ENCODE measurements at places on chromosomes 4 and X.

GRCh38 chrX:8520178-8520577 is 55.5 kb downstream of the VCX3B start:
- DNase-seq: no peak

- DNase-seq: no peak
These were observed 154.9 kb downstream of the FRMPD4 start for GRCh38 chrX:12292996-12293765.

DNA sequence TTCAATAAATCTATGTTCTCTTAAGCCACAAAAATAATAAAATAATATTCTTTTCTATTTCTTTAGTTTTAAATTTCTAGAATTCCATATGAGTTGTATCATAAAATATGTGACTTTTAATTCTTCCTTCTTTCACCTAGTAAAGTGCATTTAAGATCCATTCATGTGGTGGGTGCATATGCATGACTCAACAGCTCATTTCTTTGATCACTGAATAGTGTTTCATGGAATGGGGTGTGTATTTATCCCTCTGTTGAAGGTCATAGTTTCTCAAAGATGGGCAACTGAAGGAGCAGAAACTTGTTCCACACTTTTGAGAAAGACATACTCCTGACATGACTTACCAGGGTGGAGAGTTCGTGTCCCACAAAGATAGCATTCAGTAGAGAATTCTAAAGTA is 1230.3 kb upstream of the AGA start:
- no peak for DNase-seq

DNA sequence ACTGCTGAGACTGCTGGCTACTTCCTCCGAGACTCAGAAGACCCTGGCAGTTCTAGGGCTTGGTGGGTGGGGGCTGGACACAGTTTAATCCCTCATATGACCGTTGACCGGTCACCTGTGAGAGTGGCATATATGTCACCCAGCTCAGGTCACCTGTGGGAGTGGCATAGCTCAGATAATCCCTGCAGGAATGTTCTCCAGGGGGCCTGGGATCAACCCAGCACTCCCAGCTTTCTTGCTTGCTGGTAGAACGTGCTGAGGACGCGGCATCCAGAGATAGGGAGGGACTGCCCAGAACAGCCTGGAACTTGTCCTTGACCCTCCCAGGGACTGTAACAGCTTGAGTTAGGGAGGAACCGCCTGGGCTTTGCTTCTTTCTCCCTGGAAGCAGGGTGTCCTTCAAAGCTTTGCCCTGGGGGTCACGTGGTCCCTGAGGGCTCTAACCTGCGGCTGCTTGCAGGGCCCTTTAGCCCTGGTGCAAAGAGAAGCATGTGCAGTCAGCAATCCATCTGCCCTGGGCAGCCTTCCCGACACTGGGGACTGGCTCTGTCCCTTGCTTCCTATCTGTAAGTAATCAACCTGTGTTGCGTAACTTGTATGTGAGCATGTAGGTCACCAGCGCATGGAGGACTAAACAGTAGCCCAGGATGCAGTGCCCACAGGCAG is 55.3 kb downstream of the ZFYVE28 start:
- DNase-seq: no peak

DNA sequence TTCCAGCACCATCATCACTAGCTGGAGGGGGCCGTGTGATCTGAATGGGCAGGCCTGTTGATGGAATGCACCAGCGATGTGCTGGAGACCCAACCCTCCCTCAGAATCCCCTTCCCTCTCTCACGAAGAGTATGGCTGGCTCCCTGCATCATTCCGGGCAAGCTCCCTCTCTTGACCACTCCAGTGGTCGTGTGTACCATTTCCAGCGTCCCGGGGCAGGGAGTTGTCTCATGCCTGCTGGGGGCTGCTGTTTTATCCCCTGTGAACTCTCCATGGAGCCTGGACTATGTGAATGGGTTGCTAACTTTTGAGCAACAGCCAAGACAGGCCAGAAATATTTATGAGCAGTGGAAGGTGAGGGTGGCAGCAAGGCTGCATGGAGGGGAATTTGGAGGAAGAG is 8.1 kb downstream of the CSAG1 start:
- DNase-seq: no peak

- DNase-seq: no peak
These were observed 87.9 kb downstream of the WDFY3 start for GRCh38 chr4:84878546-84878945.

- no peak for DNase-seq
These were observed 28.7 kb upstream of the MAP3K15 start for GRCh38 chrX:19543951-19544381.

DNA sequence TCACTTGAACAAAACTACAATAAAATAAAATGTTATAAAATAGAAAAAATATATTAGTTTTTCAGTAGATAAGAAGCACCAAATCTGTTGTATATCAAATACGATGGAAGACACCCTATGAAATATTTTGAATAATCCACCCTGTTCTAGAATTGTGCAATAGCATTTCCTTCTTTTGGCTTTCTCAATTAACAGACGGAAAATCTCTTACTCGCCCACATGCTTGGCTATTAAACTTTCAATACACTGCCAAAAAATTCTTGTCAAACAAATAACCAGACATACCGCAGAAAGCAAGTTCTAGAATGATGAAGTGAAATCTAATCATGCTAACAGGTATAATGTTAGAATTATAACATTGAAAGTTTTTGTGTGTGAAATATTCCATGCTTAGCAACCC is 671.6 kb upstream of the SLIT2 start:
- no peak for DNase-seq

DNA sequence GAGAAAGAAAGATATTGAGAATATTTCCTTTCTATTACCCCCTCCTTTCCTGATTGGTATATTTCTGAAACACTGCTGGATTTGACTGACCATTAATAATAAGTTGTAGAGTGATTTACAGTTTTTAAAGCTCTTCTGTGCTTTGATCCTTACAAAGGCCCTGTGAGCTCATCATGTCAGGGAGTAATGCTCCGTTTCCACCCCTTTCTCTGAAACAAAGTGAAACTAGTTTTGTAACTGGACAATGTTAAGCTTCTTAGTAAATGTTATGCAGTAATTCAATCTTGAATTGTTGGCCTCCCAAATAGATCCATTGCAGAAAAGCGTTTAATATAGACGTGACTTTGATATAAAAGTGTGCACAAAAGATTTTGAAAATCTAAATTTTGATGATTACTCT is 190.1 kb upstream of the GNPDA2 start:
- no peak for DNase-seq

- DNase-seq: no peak
These were observed 123.6 kb upstream of the NR3C2 start for GRCh38 chr4:148565801-148566200.

DNA sequence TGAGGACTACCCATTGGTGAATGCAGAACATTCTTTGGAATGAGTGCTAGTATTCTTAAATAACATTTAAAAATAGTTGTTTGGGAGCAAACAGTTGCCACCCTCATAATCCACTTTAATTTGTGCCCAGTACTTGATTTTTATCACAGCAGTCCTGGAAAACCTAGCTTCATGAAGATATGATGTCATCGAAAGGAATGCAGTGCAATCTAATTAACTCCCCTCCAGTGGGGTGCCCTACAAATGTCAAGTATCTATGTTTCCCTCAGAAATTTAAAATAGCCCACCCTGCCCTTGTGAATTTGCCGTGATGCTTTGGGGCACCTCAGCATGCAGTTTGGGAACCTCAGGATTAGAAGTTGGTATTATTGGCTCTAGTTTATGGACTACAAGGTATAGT is 5.4 kb downstream of the RAB9A start:
- no peak for DNase-seq

GRCh38 chrX:111170017-111170416 is 74.0 kb downstream of the PAK3 start:
- no peak for DNase-seq

DNA sequence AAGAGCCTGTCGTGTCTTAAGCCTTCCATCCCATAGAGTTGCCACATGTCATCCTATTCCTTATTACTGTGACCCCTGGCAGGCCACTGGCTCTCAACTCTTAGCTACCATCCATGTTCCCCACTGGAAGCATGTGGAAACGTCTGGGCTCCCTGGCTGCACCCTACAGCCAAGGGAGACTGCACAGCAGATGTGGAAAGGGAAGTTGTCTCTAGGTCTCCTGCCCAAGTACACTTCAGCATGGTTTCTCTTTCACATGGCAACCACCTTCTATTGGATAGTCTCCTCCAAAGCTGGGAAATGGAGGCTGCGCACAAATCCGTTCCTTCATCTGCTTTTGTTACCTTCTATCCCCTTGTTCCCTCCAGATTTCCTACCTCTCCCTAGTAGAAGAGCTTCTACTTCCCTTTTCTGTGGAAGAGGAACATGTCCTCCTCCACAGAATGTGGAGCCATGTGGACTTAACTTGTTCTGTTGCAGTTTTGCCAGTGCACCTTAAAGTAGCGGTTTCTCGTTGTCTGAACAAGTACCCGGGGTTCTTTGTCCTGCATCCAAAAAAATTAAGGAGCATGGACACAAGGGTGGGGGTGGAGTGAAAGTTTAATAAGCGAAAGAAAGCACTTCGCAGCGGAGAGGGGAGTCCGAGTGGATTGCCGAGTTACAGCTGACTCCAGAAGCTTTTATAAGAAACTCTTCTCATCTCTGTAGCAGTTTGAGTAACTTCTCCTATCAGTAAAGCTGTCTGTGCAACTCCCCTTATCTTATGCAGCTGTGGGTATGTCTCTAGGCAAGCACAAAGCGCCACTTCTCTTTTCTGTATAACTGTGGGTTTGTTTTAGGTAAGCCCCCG is 52.5 kb downstream of the HMGB2 start:
- no peak for DNase-seq

DNA sequence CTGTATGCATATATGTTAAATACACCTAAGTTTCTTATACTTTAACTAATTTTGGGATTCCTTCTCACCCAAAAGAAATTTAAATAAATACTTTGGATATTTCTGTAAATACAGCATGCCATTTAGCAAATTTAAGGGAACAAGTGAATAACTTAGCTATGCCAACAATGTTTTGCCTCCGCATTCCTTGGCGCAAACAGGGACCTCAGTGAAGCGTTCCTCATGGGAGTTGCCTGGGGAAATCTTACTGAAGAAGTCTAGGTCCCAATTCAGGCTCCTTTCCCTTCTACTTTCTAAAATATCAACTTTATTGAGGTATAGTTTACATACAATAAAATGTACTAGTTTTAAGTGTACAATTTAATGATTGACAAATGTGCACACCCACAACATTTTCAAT is 25.0 kb downstream of the COL4A5 start:
- DNase-seq: no peak

- DNase-seq: no peak
These were observed 16.6 kb downstream of the PCGF3 start for GRCh38 chr4:722169-722725.

- no peak for DNase-seq
These were observed 13.1 kb upstream of the DRP2 start for GRCh38 chrX:101206471-101206870.

- no peak for DNase-seq
These were observed 58.8 kb upstream of the LHFPL1 start for GRCh38 chrX:112738347-112739033.

DNA sequence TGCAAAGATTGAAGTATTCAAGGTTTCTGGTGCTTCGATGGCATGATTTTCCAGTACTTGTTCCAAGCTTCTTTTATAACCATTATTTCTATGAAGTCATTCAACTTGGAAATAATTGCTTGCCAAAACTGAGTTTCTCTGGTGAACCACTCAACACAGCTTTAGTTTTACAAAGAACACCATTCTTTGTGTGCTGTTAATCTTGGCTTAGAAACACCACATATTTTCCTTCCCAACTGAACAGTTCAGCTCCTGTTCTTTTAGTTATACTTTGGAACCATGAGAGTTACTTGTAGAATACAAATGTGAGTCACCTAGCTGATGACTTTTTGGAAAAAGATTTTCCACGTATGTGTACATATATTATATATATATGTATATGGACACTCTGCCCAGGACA is 32.7 kb downstream of the TMEM47 start:
- DNase-seq: no peak

GRCh38 chr4:127509155-127509554 is 123.6 kb upstream of the INTU start:
- DNase-seq: no peak

DNA sequence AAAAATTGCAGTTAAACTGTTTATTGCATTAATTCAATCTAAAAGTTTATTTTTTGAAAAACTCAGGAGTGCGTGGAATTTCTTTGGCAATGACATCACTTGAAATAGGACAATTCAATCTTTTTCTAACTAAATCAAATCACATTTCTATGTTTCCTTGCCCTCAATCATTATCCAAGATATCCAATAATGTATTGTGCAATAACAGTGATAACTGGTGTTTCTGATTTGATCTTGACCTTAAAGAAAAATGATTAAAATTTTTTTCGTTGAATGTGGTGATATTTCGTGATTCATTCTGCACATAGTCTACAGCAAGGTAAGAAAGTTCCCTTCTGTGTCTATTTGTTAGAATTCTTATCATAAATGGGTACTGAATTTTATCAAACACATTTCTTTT is 163.2 kb downstream of the SPCS3 start:
- no peak for DNase-seq

DNA sequence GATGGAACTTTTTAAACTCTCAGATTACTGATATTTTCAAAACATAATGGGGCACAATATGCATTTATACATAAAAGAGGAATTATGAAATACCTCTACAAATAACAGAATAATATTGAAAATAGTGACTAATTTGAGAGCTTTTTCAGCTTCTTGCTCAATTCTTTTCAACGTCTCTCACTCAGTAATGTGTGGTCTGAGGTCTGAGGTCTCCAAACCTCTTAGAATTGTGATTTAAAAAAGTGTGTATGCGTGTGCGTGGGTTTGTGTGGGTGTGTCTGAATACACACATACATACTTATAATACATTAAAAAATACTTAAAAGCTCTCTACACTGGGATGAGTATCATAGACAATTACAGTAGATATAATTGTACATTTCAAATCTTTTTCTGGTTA is 7.9 kb downstream of the NDNF start:
- no peak for DNase-seq

- DNase-seq: no peak
These were observed 17.6 kb upstream of the CC2D2A start for GRCh38 chr4:15451866-15452765.

GRCh38 chrX:11724122-11725017 is 33.7 kb upstream of the MSL3 start:
- DNase-seq: no peak

GRCh38 chr4:56622176-56622575 is 58.9 kb downstream of the HOPX start:
- DNase-seq: no peak

- no peak for DNase-seq
These were observed 8.4 kb downstream of the N4BP2 start for GRCh38 chr4:40065010-40065409.

- no peak for DNase-seq
These were observed 443 bp downstream of the GPR143 start for GRCh38 chrX:9765072-9765736.

GRCh38 chrX:94600077-94600476 is 926.1 kb downstream of the FAM133A start:
- DNase-seq: no peak

DNA sequence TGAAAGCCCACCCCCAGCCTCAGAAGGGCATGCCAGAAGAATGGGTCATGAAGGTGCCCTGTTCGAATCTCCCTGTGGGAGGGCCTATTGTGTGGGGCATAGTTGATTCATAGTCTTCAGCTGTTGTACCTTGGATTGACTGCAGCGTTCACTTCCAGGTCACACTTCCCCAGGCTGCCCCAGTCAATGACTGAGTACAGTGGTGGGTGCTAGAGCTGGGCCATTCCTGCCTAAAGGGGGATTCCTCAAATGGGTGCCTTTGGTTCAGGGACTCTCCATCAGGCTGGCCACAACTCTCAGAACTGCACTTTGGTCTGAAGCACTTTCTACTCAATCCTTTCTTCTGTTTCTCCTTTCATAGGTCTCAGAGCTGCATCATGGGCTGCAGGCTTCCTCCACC is 35.0 kb upstream of the RASGEF1B start:
- DNase-seq: no peak
